Caki2 (cell line): ENCODE measurements at places on chromosomes 7 and 10. TPM values are rescaled to one million over a fixed set of nuclear protein-coding genes. Genes with fewer than 3 reads are reported as not detected.

RHOBTB1 gene
- 23.6 and 26.7 TPM in 2 replicates for total RNA-seq

MRC1 gene
- total RNA-seq: not detected in 2 replicates

GRCh38 chr7:47347816-47348385 is 234.0 kb downstream of the TNS3 start:
- no peak for DNase-seq

DNA sequence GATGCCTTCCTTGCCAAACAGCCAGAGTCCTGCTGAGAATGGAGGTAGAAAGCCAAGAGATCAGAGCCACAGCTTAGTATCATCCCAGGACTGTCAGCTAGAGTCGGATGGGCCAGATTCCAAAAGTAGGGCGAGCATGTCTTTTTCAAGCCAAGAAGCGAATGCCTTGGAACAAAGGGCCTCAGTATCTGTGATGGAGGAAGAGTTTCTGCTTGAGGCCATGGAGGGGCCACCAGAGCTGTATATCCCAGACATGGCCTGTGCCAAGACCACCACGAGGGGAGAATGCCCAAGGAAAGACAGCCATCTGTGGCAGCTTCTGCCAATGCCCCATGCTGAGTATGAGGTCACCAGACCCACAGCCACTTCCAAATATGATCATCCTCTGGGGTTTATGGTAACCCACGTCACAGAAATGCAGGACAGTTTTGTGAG is 44.3 kb upstream of the PPP1R17 start:
- DNase-seq: no peak

GRCh38 chr10:11305825-11306593 is 288.3 kb downstream of the CELF2 start:
- DNase-seq: no peak

DNA sequence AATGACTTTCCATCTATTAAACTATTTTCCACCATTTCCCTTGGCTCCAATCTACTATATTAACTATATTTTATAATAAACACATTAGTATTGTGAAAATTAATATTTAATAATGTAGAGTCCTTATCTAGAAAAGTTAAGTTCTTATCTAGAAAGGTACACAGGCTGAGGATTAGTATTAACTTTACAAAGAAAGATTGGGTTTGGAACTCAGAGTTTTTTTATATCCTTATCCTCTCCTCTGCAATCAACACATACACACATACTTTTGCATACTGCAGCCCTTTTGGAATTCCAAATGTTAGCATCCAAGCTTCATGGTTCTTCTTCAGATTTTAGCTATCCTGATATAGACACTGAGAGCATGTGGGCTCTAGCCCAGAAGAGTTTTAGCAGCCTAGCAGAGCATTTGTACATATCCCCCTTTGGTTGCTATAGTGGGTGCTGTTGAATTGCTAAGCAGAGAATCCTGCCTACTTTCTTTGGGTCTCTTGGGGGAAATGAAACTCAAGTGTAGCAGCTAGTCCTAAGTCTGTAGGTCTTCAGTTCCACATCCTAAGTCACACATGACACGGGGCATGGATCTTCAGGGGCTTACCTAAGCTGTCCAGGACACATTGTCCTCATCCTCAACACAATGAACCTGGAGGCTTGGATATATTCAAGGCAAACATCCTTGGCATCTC is 874.6 kb downstream of the LRMDA start:
- DNase-seq: no peak

DNA sequence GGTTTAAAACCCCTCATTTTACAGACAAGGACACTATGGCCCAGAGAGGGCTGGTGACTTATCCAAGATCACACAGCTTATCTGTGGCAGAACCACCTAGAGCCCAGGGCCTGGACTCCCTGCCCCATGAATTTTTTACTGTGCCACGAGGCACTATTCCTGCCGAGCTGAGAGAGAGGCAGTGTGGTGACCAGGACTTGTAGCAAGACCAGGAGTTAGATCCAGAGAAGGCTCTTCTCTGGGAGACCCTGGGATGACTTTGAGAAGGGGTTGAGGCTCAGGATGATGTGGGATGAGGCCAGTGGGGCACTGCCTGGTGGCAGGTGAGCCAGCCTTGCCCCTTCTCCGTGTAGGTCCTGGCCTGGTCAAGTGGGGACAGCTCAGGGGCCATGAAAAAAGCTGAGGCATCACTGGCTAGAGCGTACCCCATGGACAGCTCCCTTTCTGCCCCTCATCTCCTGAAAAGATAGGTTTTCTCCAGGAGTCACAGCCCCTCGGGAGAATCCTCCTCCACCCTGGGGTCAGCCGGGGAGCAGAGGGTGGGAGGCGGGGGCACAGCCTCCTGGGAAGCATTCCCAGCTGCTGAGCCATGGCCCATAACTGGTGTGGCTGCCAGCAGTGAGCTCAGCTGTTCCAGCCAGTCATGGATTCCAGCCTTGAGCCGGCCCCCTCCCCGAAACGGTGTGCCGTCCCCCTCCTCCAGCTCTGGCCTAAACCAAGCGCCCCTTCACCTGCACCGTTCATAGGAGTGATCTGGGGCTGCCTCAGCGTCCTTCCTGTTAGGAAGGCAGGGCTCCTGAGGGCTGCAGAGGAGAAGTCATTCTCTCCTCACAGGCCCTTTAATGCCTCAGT is 5.8 kb downstream of the FLNC start:
- no peak for DNase-seq

- DNase-seq: no peak
Observed at GRCh38 chr10:93408783-93409182, 73.4 kb downstream of the MYOF start.

GRCh38 chr10:104268405-104268712 is 625 bp upstream of the GSTO2 start:
- no peak for DNase-seq
